ENCODE measurements at places on chromosomes 13 and 19. TPM values are rescaled to one million over a fixed set of nuclear protein-coding genes. Genes with fewer than 3 reads are reported as not detected.

DNA sequence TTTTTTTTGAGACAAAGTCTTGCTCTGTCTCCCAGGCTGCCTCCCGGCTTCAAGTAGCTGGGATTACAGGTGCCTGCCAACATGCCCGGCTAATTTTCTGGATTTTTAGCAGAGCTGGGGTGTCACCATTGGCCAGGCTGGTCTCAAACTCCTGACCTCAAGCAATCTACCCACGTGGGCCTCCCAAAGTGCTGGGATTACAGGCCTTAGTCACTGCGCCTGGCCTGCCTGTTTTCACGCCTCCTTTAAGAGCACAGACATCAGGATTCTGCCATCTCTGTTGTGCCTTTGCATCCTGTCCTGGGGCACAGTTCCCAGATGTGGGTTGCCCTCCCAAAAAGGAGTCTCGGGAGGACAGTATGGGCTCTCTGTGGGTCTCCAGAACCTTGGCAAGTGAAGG, 2.5 kb upstream of the PRAM1 start:
- no peak for DNase-seq

- no peak for DNase-seq
Measured at GRCh38 chr19:661427-662196, 1.4 kb downstream of the RNF126 start.

DNA sequence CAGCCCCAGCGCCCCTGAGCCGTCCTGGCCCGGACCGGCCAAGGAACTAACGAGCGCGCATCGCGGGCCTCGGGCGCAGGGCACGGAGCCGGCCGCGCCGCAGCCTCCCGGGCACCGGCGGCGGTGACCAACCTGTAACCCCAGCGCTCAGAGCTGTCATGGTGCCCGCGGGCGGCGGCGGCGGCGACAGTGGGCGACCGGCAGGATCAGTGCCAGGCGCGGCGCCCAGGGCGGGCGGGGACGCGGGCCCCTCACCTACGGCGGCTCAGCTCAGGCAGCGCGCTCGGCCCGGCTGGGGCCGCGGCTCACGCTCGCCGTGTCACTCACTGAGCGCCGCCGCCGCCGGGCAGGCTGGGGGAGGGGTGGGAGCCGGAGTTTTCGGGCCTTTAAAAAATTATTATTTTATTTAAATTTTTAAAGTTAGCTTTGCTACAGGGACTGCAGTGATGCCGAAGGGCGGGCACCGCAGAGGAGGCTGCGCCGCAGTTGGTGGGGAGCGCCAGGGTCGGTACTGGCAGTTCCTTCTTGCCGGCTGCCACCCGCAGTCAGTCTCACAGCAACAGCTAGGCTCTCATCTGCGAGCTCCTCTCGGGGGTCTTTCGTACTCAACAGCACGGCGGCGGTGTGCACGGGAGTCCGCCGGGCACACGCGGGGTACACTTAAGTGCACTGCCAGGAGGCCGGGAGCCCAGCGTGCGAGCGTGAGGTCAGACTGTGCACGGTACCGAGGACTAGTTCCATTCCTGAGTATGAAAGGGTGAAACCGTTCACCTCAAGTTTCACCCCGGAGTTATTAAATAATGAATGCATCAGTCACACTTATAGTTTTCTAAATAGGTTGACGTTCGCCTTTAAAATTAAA, at the start of gene NALCN:
Gene NALCN, minus strand, starts transcription at position 328 of the 862 bp plus-strand sequence. CDS start 17,382 bp downstream, outside the sequence.
- DNase-seq, result no peak

GRCh38 chr19:38213911-38214625, 10.0 kb downstream of the DPF1 start:
- DNase-seq, result no peak

GRCh38 chr13:72726726-72727416, 558 bp downstream of the MZT1 start:
- peak; percentile 4 for DNase-seq

- no peak for DNase-seq
Measured at GRCh38 chr13:85283408-85283807, 515.8 kb downstream of the SLITRK6 start.

Gene C19orf12
- total RNA-seq, result 36.1 TPM

DNA sequence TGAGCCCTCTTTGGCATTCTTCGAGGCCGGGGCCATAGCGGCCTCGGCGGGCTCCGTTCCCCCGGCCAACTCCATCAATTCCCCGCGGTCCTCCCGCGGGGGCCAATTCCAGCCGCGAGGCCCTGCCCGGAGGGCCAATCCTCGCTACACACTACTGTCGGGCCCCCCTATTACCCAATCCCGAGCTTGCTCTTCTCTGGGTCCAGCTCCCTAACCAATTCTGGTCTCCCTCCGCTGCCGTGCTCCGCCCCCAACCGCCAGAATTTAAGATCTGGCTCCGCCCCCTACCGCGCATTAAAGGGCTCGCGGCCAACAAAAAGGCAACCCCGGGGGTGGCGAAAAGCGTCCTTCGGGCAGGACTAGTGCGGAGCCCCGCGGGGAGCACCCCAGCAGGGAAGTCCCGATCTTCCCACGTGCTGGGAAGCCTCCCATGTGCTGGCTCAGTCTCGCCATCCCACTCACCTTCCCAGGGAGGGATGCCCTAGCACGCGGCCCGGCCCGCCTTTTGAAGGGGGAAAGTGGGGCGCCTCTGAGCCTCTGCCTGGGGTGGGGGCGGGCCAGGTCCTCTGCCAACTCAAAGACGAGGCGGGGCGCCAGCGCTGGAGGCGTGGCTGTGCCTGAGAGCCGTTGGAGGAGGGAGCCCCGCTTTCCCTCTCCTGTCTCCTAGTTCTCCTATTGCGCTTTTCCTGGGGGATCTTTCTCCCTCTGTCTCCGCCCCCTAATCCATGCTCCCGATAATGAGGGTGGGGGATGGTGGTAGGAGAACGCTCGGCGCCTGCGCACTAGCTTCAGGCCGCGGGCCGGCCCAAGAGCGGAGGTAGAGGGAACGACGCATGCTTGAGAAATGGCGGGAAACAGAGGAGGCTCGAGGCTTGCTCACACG, 3.5 kb downstream of the LIPE start:
- peak; percentile 59 for DNase-seq

- no peak for DNase-seq
Measured at GRCh38 chr13:47929156-47929555, 71.9 kb downstream of the SUCLA2 start.

Measured in thoracic aorta (tissue), 2 donors.